ENCODE measurements at places on chromosomes 5 and 9. TPM values are rescaled to one million over a fixed set of nuclear protein-coding genes. Genes with fewer than 3 reads are reported as not detected.

RNF14 gene
- total RNA-seq = 60.6 TPM

DOCK8 gene
- 18.4 TPM for total RNA-seq

RASGRF2 gene
- total RNA-seq = 15.7 TPM

RNF180 gene
- 22.7 TPM for total RNA-seq

ASPN gene
- total RNA-seq = 3.9 TPM

LCN6 gene
- 12.2 TPM for total RNA-seq

SPATA31E1 gene
- not detected for total RNA-seq

DNA sequence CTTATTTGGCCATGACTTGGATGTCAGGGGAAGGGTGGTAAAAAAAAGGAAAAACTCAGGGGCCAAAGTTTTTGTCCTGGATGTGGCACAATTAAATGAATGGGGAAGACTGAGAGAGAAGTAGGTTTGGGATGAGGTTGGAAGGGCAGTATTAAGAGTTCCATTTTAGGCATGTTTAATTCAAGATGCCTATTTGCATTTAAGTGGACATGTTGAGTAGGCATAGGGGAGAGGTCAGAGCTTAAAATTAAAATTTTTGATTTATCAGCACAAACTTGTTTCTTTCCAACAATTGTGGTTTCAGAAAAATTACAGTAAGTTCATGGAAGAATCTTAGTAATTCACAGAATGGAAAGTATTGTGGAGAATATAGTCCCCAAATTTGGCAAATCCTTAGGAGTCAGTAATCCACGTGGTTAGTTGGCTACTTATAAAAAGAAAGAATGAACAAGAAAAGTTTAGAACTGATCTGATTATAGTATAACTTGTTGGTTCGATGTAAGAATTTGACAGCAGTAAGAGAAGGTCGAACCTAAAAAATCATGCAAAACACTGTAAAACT, 265.9 kb downstream of the SAXO1 start:
- H3K27ac ChIP-seq = no peak overlapping the region
- H3K36me3 ChIP-seq = no peaks in the 10 kb centered on the region
- no peak for DNase-seq
- H3K4me1 ChIP-seq = no peaks in the 10 kb centered on the region

DNA sequence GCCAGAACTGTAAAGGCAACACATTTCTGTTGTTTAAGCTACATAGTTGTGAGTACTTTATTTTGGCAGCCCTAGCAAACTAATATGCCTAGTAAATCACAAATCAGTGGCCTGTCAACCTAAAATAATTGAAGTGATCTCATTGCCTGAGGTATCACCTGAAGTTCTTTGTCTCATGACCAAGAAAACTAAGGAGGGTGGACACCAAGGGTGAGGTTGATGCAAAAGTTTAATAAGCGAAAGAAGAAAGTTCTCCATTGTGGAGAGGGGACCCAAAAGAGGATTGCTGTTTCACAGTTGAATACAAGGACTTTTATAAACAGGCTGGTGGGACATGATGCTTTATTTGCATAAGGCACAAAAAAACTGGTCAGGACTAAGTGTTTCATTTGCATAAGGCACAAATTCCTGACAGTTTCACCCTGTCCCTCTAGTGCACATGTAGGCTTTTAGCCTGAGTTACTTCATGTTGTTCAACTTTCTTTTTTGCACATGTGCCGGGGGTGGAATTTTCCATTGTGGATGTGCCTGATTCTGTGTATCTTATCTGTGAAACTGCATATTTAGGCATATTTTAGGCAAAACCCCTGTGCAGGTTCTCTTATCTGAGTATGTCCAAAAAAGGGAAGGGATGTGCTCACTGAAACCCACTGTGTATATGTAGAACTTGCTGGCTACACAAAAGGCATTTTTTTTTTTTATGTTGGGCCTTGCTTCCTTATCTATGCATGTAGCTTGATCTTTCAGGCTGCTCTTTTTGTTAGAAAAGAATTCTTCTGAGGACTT, 108.6 kb upstream of the RAI14 start:
- H3K27me3 ChIP-seq = no peaks in the 10 kb centered on the region
- no peaks in the 10 kb centered on the region for H3K36me3 ChIP-seq
- no peak overlapping the region for H3K27ac ChIP-seq
- DNase-seq = no peak
- no peak overlapping the region for H3K4me3 ChIP-seq

GRCh38 chr9:16405421-16405820, 465.0 kb downstream of the BNC2 start:
- H3K4me3 ChIP-seq = no peak overlapping the region
- H3K36me3 ChIP-seq = no peaks in the 10 kb centered on the region
- no peaks in the 10 kb centered on the region for H3K27me3 ChIP-seq
- H3K27ac ChIP-seq = no peak overlapping the region
- no peak for DNase-seq

DNA sequence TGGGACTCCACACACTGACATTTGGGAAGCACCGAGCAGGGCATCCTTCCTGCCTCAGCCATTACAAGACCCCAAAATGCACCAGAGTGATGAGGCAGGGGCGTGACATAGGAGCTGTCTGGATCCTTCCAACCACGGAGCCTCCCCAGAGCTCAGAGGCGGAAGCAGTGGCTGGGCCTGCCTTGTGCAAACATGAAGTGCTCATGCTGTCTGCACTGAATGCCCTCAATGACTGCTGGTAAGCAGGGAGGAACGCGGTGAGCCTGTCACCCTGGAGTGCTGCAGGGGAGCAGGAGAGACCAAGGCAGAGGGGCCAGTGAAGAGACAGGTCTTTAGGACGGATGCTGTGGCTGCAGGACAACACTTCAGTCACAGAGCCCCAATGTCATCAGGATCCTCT, 60.2 kb upstream of the HRH2 start:
- H3K4me1 ChIP-seq = no peaks in the 10 kb centered on the region
- H3K27ac ChIP-seq = no peak overlapping the region
- H3K4me3 ChIP-seq = no peak overlapping the region

DNA sequence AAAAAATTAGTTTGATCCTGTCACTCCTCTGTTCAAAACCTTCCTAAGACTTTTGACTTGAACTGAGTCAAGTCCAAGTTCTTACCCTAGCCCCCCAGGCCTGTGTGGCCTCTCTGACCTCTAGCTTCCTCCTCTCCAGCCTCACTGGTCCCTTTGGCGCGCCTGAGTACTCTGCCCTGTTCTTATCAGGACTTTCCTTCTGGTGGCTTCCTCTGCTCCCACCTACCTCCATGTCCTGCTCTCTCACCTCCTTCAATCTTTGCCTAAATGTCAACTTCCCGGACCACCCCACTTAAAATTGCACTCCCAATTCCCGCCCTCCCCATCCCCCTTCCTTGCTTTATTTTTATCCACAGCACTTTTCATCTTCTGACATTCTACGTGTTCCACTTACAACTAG, 526.1 kb upstream of the KLF4 start:
- H3K36me3 ChIP-seq = no peaks in the 10 kb centered on the region
- H3K27me3 ChIP-seq = no peaks in the 10 kb centered on the region

DNA sequence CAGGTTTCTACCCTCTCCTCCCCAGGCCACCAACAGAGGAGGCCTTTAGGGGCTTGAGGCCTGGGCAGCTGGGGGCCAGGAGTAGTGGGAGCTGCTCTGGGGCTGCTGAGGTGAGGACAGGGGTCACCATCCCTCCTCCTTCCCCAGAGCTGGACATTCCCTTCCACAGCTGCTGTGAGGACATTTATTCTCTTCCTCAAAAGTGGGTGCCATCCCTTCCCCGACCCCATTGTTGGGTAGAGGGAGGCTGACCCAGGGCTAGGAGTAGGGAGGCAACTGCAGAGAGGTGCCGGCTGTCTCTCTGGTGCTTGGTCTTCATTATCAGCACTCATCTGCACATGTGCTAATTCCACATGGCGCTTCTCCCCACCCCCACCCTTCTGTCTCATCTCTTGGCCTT, 113.9 kb upstream of the FBXL7 start:
- no peak for DNase-seq
- no peak overlapping the region for H3K4me3 ChIP-seq
- H3K4me1 ChIP-seq = no peaks in the 10 kb centered on the region
- H3K27ac ChIP-seq = no peak overlapping the region
- H3K36me3 ChIP-seq = no peaks in the 10 kb centered on the region

DNA sequence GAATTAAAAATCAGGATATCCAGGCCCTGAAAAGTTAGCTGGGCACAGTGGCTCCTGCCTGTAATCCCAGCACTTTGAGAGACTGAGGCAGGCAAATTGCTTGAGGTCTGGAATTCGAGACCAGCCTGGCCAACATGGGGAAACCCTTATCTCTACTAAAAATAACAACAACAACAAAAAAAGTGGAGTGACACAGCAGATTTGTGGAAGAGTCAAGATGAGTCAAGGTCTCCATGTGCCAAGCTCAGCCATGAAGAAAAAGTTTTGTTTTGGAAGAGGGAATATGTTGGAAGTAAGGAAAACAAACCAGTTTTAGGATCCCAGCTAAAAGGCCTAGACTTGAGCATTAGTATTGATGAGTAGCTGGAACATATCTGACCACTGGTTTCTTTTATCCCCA, 14.7 kb downstream of the LRRC70 start:
- no peaks in the 10 kb centered on the region for H3K27me3 ChIP-seq
- DNase-seq = no peak
- H3K36me3 ChIP-seq = no peaks in the 10 kb centered on the region
- H3K4me3 ChIP-seq = no peak overlapping the region

- no peak overlapping the region for H3K4me3 ChIP-seq
- DNase-seq = no peak
- no peaks in the 10 kb centered on the region for H3K36me3 ChIP-seq
- no peak overlapping the region for H3K27ac ChIP-seq
- no peaks in the 10 kb centered on the region for H3K4me1 ChIP-seq
Observed at GRCh38 chr9:105679257-105680022, 14.9 kb upstream of the TMEM38B start.

DNA sequence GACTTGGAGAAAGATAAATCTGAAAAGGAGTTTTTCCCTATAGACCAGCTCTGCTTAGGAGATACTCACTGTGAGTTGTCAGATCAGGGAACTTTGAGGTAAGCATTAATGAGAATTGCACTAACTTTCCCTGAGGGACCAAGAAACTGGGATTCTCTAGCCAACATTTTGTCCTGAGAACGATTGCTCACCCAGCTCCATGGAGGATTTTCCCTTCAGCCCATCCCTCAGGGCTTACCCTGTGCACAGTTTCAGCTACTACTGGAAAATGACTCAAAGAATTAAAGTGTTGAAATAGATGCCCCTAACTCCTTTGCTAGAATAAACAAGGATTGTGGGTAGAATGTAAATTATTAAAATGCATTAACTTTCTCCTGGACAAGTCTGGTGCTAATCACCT, 237.2 kb upstream of the IL12B start:
- H3K27ac ChIP-seq = no peak overlapping the region
- H3K4me3 ChIP-seq = no peak overlapping the region
- H3K27me3 ChIP-seq = no peaks in the 10 kb centered on the region

GRCh38 chr5:147341345-147341744, 106.5 kb downstream of the STK32A start:
- no peak overlapping the region for H3K4me3 ChIP-seq
- H3K4me1 ChIP-seq = no peaks in the 10 kb centered on the region
- no peak overlapping the region for H3K27ac ChIP-seq
- H3K36me3 ChIP-seq = no peaks in the 10 kb centered on the region
- DNase-seq = no peak

- no peak for DNase-seq
- no peaks in the 10 kb centered on the region for H3K4me1 ChIP-seq
- no peak overlapping the region for H3K4me3 ChIP-seq
- H3K36me3 ChIP-seq = no peaks in the 10 kb centered on the region
Observed at GRCh38 chr5:158466191-158466590, 607.2 kb upstream of the CLINT1 start.

DNA sequence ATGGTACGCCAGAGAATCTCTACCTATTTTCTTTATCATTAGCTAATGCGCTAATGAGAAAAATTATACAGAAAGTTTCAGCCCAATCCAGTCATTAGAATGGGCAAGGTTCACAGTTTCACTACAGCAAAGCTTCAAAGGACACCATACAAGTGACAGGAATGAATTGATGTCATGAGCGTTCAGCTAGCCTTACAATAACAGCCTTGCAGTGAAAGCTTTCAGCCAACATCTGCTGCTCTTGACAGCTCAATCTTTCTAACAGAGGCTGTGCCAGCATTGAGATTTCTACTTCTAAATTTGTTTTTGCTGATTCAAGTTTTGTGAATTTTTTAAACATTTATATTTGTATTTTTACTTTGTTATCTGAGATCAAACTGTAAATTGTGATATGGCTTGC, 302.4 kb upstream of the FAM174A start:
- no peak overlapping the region for H3K4me3 ChIP-seq
- no peaks in the 10 kb centered on the region for H3K36me3 ChIP-seq
- H3K27ac ChIP-seq = no peak overlapping the region
- H3K4me1 ChIP-seq = no peaks in the 10 kb centered on the region
- DNase-seq = no peak

Data from breast epithelium (tissue), 4 donors.